ENCODE measurements at places on chromosomes 4 and X.

DNA sequence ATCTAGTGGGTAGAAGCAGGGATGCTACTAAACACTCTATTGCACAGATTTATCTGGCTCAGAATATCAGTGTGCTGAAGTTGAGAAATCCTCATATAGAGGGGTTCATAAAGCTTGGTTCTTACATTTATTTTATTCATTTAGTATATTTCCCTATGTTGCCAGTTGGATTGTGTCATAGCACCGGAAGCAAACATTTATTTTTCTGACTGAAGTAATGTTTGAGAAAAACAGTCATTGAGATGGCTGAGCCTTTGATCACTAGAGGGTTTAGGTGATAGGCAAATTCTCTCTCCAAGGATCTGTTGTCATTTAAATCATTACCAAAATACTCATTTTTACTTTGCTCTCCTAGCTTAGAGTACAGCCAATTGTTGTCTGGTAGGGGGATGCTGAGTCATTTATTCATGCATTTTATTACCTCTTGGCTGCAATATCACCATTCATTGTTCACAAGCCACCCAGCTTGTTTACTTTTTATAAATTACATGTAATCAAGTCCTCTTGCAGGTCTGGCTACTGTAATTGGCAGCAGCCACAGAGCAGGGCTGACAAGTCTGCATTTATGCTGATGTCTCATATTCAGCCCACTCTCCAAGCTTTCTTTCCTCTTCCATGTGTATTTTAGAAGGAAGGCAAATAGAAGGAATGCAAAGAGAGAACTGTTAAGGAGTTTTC lies 15.2 kb downstream of the GAB1 start:
- no peak for DNase-seq

DNA sequence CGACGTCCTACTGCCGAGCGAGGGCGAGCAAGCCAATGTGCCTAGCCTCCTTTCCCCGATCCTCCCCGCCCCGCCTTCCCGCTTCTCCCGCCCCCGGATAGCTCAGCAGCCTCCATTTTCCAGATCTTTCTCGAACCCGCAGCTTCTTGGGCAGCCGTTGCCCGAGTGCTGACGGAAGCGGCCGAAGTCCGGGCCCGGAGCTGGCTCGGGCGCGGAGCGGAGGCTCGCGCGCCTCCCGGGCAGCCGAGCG lies 172 bp upstream of the HSPA4L start:
- DNase-seq: no peak

DNA sequence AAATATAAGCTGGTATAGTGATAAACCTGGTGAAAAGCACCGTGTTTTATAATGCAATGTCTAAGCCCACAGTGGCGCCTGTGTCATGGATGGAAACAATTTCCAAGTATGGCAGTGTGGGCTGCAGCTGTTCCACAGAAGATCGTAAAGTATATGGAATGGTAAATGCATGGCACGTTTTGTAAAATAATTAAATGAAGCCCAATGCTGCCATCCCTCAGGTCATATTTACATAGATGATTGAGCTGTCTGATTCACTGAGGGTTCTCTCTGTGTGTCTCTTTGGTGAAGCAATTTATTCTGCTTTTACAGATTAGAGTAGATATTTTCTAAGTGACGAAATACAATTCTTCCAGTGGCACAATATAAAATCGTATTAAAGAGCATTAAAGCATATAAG lies 164.8 kb downstream of the ASMT start:
- DNase-seq: no peak

- DNase-seq: no peak
Observed at GRCh38 chr4:40811956-40812355, 62.2 kb downstream of the NSUN7 start.

DNA sequence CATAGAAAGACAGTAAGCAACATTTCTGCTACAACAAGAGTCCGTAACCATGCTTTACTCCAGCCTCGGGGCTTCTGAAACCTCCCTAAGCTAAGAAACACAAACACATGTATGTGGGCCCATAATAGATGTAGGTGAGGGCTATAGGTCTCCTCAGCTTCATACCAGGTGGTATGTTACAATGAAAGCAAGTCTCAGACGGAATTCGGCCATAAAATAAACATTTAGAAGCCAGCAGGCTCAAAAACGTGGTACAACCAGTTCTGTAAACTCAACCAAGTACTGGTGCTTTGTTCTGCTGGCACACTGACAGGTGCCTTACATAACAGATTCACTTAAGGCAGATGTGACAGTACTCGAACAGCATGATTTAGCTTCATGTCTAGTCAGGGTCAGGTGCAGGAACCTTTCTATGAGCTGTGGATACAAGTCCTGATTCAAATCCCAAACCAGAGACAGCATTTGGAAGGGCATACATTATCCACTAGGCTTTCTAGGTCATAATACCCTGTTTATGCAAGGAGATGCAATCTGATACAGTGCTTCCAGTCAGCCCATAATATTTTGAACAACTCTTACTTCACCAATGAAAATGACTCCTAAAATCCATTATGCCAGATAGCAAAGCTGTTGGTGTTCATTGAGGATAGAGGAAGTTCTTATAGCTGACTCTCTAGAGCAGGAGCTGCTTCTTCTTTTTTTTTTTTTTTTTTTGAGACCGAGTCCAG lies 113.8 kb upstream of the ENPP6 start:
- DNase-seq: no peak

- DNase-seq: no peak
Observed at GRCh38 chr4:168637872-168638756, 141.3 kb downstream of the PALLD start.

GRCh38 chrX:136170139-136170800 lies 22.9 kb downstream of the FHL1 start:
- DNase-seq: no peak

- DNase-seq: no peak
Observed at GRCh38 chr4:153780221-153780620, 8.7 kb downstream of the SFRP2 start.

Data from activated T-cell treated with anti-CD3 and anti-CD28 coated beads for 4 hours (primary cell).